Neural crest cell (in vitro differentiated cells): ENCODE measurements at places on chromosomes 4 and X. TPM values are rescaled to one million over a fixed set of nuclear protein-coding genes. Genes with fewer than 3 reads are reported as not detected.

DNA sequence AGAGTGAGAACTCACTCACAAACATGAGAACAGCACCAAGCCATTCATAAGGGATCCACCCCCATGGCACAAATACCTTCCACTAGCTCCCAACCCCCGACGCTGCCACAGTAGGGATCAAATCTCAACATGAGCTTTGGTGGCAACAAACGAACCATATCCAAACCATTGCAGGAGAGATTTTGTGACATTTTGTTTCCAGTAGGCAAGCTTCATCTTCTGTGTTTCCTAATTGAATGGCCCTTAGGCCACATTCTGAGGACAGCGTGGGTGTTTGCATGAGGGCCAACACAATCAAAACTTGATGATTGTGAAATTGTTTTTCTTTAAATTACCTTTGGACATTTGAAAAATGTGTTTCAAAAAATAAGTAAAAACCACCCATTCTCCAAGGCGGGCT is 102.6 kb upstream of the LNX1 start:
- peaks cover 10% of the 10 kb centered on the region for H3K27me3 ChIP-seq
- no peaks in the 10 kb centered on the region for H3K36me3 ChIP-seq
- H3K27ac ChIP-seq = no peak overlapping the region
- no peak overlapping the region for H3K4me3 ChIP-seq
- DNase-seq = no peak

GRCh38 chrX:115367951-115368350 is 78.4 kb downstream of the LUZP4 start:
- no peak for DNase-seq
- H3K4me1 ChIP-seq = peaks cover 79% of the 10 kb centered on the region
- H3K27me3 ChIP-seq = no peaks in the 10 kb centered on the region
- no peaks in the 10 kb centered on the region for H3K36me3 ChIP-seq
- H3K4me3 ChIP-seq = peak overlapping the region; percentile 52

GRCh38 chr4:172838111-172838510 is 330.5 kb upstream of the GALNT7 start:
- H3K27me3 ChIP-seq = no peaks in the 10 kb centered on the region
- no peak overlapping the region for H3K4me3 ChIP-seq
- DNase-seq = no peak

GRCh38 chrX:12138361-12139313 is at the start of gene FRMPD4:
Gene FRMPD4, plus strand, starts transcription at chrX:12138473. Its CDS starts 499 bp downstream, at chrX:12138972.
- H3K27me3 ChIP-seq = peaks cover 70% of the 10 kb centered on the region
- H3K4me3 ChIP-seq = peak within 1 kb of the TSS; percentile 80

GRCh38 chr4:54231768-54232688 is 2.9 kb downstream of the PDGFRA start:
- H3K27me3 ChIP-seq = peaks cover 98% of the 10 kb centered on the region
- no peak overlapping the region for H3K27ac ChIP-seq
- no peak for DNase-seq
- H3K4me1 ChIP-seq = peaks cover 35% of the 10 kb centered on the region

Gene CSAG1
- not detected in 2 replicates for total RNA-seq

Gene SPATA4
- total RNA-seq = 0.44 TPM in 1 of 2 replicates, not detected in the other

Gene SLC16A2
- 17.8 and 19.8 TPM in 2 replicates for total RNA-seq
